DMS 273 treated with DMSO at 0.1 percent for 48 hours (cell line): ENCODE measurements at places on chromosomes 5 and 9.

GRCh38 chr9:35599763-35600604 lies 5.1 kb upstream of the TESK1 start:
- no peak for DNase-seq

- DNase-seq: no peak
Measured at GRCh38 chr5:56413546-56413945, 180.4 kb upstream of the ANKRD55 start.

DNA sequence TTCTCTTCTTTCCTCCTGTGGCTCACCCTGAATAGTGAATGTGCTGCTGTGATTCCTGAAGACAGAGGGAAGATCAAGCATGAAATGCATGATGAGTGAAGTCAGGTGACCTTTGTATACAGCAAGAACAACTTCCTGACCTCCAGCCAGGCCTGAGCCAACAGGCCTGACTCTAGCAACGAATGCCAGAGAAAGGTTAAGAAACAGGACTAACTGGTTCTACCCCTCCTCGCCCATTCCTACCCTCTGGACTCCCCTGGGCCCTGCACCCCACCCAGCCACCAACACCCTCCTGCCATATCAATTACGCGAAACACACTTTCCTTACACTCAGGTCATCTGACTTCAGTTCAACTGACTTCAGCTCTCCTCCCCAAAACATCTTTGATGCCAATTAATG lies 4.9 kb downstream of the SUSD1 start:
- no peak for DNase-seq

DNA sequence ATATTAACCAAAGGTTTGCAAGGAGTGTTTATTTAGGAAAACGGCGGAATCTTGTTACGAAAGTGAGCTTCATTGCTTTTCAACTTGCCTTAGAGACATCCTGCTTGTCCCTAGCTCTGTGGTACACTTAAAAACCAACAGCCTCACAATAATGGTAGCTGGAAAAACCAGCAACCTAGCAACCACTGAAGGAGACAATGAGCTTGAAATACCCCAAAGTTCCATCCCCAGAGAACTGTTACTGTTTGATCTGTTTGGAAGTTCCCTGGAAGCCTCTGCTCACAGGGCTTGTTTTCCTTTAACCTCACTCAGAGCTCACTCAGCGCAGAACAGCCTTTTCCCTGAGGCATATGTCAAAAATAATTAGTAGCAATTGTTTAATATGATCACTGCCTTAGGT lies 43.2 kb downstream of the SH3TC2 start:
- no peak for DNase-seq

DNA sequence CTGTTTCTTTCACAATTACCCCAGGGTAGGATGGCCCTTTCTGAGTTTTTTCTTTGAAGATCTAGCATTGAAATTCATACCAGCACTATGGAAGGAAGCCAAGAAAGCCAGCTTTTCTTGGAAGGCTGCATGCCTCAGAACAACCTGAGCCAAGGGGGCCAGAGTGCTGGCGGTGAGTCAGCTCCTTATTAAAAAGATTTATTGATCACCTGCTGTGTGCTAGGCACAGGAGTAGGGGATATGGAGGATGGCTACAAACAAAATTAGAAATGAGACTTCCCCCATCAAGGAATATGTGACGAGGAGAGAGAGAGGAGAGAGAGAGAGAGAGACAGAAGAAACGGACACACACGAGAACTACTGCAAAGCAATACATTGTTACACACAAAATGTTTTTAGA lies 184.6 kb upstream of the PUM3 start:
- DNase-seq: peak; percentile 55

- DNase-seq: no peak
Measured at GRCh38 chr5:6733411-6734242, 20.4 kb downstream of the TENT4A start.

DNA sequence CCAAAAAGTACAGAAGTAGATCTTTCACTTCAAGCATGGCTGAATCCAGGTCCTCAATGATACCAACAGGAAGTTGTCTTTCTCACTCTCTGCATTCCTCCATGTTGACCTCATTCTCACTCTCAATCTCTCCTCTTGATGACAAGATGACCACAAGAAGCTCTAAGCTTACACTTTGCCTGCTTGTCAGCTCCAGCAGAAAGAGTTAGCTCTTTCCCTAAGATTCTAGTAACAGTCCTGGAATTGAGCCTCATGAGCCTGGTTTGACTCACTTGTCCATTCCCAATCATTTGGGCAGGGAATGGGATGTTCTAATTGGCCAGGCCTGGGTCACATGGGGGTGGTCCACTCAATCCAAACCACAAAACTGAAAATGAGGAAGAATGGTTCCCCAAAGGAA lies 3.3 kb upstream of the CLTA start:
- DNase-seq: no peak

- DNase-seq: no peak
Measured at GRCh38 chr5:51495672-51496071, 112.4 kb downstream of the ISL1 start.

GRCh38 chr5:43567967-43568366 lies 11.1 kb upstream of the PAIP1 start:
- no peak for DNase-seq

DNA sequence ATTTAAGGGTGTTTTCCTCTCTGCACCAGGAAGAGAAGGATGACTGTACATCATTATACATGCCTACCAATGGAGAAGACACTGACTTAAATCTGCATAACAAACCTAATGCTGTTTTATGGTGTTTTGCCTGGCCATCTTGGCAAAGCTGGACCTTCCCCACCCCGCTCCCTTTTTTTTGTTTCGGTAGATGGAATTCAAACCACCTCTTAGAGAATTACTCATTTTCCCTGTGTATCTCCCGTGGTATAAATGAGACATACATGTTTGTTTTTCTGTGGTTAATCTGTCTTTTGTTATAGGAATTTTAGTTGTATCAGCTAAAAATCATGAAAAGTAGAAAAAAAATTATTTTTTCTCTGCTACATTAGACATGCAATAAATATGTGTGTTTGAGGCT lies 28.8 kb downstream of the IL12B start:
- DNase-seq: no peak

GRCh38 chr9:109109967-109110328 lies 9.8 kb downstream of the TMEM245 start:
- DNase-seq: no peak

GRCh38 chr9:90547896-90548295 lies 94.7 kb downstream of the DIRAS2 start:
- no peak for DNase-seq

GRCh38 chr5:154647114-154647760 lies 107.9 kb upstream of the LARP1 start:
- DNase-seq: no peak

GRCh38 chr9:114525513-114525912 lies 20.2 kb upstream of the WHRN start:
- no peak for DNase-seq

DNA sequence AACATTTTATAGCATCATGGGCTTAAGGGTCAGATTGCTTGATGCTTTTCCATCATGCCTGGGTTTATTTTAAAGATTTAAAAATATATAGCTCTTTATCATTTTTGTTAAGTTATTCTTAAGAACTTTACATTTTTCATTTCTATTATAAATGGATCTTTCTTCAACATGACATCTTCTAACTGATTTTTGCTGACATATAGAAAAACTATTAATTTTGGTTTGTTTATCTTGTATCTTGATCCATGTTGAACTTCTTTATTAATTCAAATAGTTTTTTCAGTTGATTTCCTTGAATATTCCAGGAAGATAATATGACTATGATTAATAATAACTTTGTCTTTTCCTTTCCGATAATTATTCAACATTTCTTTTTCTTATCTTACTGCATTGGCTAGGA lies 237.9 kb upstream of the CLINT1 start:
- DNase-seq: no peak

- DNase-seq: no peak
Measured at GRCh38 chr5:133128066-133128465, 76.3 kb downstream of the HSPA4 start.

GRCh38 chr5:107456281-107456715 lies 214.4 kb downstream of the EFNA5 start:
- peak; percentile 61 for DNase-seq

DNA sequence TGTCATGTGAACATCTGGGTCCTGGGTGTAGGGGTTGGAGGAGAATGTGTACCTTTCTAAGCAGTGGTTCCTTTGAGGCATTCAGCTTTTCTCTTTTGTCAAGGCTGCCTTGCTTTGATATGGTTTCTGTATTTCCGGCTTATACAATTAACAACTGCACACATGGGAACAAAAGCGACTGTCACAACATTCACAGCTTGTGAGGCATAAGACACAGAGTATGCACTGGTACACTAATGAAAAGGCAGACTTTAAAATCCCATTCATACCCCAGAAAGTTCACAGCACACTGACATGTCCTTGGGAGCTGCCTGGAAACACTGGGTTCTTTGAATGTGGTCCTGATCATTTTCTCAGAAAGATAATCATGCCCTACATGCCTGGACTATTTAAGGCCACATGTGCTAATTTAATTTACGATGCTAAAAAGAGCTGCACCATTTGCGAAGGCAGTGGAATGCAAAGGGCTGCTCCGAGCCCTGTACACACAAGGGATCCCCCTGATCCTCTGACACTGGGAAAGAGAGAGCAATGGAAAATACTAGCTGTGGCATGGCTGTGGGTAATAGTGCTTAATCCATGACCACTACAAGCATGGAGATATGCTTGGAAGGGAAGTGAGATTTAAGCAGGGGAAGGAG lies 131.8 kb downstream of the EFNA5 start:
- no peak for DNase-seq

DNA sequence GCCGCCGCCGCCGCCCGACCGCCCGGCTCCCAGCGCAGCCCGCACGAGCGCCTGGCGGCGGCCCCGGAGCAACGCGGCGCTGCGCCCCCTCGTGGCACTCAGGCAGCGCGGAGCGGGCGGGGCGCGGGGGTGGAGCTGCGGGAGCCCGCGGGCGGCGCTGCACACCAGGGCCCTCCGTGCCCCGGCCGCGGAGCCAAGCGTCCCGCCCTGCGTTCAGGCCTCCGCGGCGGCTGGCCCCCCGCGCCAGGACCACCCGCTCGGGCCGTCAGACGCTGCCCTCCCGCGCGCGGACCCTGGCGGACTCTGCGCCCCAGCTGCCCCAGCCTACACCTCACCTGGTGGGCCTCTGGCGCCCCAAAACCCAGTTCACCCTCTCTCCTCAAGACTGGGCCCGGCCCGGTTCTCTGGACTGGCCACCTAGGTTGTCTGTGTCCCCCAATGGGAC lies at the start of gene RASGEF1C:
Gene RASGEF1C (minus strand): TSS at position 75 of the 445 bp plus-strand sequence. CDS start 71,159 bp downstream, outside the sequence.
- DNase-seq: peak; percentile 23
